ENCODE measurements at places on chromosomes 7 and 10. TPM values are rescaled to one million over a fixed set of nuclear protein-coding genes. Genes with fewer than 3 reads are reported as not detected.

The TCAF1 gene
- 24.7 TPM for total RNA-seq

DNA sequence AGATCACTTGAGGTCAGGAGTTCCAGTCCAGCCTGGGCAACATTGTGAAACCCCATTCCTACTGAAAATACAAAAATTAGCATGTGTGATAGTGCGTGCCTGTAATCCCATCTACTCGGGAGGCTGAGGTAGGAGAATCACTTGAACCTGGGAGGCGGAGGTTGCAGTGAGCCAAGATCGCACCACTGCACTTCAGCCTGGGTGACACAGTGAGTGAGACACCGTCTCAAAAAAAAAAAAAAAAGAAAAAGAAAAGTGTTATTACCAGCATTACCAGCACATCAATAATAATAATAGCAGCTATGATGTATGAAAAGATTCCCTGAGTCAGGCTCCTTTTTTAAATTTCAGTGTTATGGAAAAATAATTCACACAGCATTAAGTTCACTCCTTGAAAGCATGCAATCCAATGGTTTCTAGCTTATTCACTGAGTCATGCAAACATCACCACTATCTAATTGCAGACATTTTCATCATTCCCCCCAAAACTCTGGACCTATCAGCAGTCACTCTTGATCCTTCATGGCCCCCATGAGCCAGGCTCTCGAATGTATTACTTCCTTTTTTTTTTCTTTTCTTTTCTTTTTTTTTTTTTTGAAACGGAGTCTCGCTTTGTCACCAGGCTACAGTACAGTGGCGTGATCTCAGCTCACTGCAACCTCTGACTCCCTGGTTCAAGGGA, 228.4 kb downstream of the FANK1 start:
- no peak for DNase-seq

DNA sequence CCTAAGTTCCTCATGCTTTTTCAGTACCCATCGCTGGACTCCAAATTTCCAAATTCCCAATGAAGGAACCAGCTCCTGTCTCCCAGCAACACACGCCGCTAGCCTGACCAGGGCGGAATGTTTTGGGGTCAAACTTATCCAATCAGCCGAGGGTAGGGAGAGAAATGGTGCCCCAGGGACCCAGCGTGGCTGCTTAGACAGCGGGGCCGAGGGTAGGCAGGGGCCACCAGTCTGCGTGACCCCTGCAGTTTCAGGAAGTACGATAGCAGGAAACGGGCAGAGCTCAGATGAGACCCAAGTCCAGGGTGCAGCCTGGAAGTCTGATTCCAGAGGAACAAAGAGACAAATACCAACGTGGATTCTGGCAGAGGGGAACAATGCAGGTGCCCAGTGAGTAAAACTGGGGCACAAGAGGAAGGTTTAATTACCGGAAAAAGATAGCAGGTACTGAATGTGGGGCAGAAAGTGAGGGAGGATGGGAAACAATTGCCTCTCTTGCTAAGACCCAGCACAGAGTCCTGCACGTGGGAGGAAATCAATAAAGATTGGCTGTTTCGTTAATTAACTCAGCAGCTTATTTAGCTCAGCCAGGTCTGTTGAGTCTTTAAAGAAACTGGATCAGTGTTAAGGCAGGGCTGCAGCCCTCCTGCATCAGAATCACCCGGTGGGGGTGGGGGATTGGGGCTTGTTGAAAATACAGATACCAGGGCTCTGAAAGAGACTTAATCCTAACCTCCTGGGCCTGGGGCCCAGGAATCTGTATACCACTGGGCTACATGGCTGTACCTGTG, 50.4 kb upstream of the NFE2L3 start:
- no peak for DNase-seq

GRCh38 chr10:3882855-3883254, 97.8 kb upstream of the KLF6 start:
- DNase-seq = no peak

GRCh38 chr10:102669206-102670064, 25.2 kb downstream of the TRIM8 start:
- no peak for DNase-seq

DNA sequence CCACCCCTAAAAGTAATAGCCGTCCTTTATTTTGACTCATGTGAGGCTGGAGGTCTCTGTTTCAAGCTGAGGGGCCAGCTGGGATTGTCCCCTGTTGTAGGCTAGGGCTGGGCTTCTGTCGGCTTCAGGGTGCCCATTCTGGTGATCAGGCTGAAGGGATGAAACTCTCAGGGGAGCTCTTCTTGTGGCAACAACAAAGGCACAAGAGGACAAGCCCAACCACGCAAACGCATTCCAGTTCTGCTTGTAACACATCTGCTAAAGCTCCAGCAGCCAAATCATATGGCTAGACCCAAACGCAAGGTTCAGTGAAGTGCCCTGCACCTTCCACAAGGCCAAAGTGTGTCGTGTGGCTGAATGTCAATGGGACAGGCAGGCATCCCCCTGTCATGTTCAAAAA, 405.7 kb downstream of the INHBA start:
- no peak for DNase-seq

DNA sequence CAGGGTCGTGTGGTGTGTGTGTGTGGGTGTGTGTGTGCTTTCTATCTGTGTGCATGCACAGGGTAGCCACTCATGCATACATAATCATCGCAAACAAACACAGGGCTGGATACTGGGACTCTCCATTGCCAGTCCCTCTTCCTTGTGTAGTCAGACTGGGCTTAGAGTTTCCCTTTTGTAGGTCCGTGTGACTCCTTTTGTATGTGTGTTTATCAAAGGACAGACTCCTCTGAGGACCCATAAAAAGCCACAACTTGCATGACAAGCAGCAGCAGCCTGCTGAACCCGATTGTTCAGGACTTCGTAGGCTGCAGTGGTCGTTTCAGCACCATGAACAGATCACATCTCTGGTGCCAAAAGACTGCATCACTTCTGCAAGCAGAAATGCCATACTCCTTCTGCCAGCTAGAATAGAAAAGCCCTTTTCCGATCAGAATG, 895 bp downstream of the VSTM2A start:
- DNase-seq = peak; percentile 6

GRCh38 chr7:26704786-26705185, 159.6 kb downstream of the SKAP2 start:
- no peak for DNase-seq

DNA sequence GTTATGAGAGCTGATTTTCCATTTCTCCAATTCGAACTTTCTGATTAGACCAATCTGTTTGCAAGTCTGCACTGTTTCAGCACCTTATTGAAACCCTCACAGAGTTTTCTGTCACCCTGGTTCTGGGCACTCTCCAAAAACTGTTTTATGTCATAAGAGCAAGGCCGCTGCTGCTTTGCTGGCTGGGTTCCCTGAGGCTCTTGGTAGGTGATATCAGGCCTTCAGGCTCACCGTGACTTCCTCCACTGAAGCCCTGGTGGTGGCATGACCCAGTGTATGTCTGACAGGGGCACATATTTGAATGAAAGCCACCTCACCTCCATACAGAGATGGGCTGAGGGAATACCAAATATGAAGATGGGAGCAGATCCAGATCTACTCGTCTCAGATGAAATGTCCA, 8.3 kb downstream of the RABGEF1 start:
- DNase-seq = no peak

Measured in epithelial cell of proximal tubule (primary cell).